ENCODE measurements at places on chromosomes 11 and 22.

DNA sequence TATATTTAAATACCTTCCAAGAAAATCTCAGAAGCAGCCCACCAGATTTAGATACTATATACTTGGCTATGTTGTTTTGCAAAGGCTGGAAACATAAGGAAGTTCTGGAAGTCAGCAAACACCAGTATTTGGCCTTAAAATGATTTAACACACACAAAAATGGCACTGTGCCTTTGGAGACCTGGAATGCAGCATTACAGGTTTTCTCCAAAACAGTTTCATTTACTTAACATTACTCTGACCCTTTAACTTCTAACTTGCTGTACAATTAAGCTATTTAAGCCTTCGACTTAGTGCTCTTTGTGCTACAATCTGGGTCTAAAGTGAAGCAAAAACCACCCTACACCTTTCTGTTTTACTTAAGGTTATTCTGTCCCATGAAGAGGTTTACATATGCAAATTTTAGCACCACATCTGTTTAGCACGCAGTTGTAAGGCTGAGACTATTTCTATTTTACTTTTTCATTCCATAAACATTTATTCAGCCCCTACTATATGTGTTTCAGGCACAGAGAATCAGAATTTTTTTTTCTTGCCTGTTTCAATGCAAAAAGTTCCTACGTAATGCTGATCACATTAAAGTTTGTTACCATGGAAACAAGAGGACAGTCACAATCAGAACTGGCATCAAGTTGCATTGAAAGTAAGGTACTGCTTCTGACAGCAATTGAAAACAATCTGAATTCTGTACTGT lies 70.3 kb downstream of the MAML2 start:
- DNase-seq = no peak

DNA sequence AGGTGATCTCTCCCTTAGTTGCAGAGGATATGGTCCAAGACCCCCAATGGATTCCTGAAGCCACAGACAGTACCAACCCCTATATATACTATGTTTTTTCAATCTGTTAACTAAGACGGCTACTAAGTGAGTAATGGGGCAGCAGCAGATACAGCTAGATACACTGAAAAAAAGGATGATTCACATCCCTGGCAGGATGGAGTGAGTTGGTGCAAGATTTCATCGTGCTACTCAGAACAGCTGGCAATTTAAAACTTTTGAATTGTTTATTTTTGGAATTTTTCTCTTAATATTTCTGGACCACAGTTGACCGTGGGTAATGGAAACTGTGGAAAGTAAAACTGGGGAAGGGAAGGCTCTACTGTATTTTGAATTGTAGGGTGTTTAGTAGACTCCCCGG lies 17.0 kb upstream of the TMEM218 start:
- no peak for DNase-seq

DNA sequence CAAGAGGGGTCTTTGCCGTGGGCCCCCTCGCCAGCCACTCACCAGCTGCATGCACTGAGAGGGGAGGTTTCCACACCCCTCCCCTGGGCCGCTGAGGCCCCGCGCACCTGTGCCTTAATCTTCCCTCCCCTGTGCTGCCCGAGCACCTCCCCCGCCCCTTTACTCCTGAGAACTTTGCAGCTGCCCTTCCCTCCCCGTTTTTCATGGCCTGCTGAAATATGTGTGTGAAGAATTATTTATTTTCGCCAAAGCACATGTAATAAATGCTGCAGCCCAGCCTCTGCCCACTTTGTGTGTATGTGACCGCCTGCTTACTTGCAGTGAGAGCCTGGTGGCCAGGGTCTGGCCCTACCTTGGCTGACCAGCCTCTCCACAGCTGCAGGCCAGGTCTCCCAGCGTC lies 2.8 kb upstream of the CRACR2B start:
- DNase-seq = no peak

DNA sequence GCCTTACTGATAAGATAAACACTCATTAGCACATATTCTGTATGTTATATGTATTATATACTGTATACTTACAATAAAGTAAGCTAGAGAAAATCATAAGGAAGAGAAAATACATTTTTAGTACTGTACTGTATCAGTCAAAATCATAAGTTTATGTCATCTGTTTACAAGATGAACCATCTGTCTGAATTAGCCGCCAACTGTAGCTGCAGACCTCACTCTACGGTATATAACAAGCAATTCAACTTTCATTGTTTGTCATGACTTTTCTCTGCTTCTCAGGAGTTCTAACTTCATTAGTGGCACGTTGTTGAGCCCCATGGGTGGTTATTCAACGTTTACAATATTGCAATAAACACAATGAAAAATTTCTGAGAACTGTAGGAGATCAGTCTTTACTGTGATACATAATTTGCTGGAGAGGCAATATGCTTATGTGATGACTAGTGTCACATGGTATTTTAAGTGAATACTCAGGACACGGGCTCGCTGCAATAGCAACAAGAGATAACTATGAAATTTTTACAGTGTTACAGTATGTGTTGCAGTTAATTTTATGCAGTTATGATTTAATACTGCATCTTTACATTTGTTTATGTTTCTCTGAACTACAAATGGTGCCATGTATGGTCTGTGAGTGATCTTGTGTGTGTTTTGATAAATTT lies 132.2 kb upstream of the CTSC start:
- DNase-seq = no peak

DNA sequence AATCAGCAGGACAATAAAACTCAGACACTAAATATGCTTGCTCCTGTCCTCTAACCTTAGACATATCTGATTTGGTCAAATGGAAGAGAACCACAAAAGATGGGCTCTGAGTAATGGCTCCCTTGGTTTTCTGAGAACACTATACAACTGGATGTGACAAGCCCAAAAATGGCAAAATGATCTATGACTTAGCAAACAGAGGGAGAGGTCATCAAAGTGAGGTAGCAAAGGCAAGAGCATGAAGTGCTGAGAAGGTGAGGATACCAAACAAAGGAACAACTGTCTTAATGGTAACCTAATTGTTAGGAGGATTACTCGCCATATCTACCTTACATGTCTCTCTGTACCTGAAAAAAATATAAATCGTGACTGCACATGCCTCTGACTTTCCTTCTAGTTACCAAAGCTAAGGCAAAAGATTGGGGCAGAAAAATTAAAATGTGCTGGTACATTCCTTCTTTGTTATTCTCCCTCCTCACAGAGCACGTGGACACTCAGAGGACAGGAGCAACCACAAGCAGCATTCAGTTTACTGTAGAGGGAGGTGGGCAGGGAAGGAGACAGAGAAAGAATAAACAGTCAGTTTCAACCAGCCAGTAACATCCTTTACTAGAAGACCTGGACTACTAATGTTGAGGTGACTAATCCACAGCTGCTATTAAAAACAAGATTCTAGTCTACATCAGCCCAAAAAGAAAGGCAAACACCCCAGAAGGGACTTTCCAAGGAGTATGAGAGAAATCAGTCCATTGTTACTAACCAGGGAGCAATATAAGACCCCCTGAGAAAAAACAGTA lies 88.8 kb downstream of the AMBRA1 start:
- peak; percentile 36 for DNase-seq

GRCh38 chr11:111411456-111411855 lies 32.4 kb upstream of the POU2AF1 start:
- no peak for DNase-seq
